ENCODE measurements at places on chromosomes 3 and 15.
A peak's percentile ranks its signal among the peaks of the same experiment; 100 is the strongest.

GRCh38 chr15:97114900-97115760 is 784.6 kb downstream of the NR2F2 start:
- DNase-seq = no peak

GRCh38 chr3:174417573-174417972 is 441.6 kb upstream of the NAALADL2 start:
- no peak for DNase-seq

DNA sequence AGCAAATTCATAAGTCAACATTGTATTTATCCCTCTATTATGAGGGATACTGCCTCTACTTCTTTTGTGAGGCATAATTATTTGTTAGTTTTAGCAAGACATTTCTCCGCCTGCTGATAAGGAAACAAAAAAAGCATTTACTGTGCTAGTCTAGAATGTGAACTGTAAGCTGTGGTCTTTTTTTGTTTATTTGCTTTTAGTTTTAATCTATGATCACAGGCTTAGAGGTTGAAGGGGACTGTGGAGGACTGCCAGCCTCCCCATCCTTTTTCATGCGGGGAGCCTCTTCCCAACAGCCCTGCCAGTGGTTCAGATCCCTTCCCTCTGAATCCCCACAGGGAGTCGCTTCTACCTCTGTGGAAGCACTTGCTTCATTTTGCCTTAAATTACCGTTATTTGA is 331.0 kb upstream of the ROPN1 start:
- no peak for DNase-seq

GRCh38 chr3:36697229-36698001 is 66.9 kb downstream of the DCLK3 start:
- no peak for DNase-seq

GRCh38 chr3:49124991-49125670 is 4.5 kb upstream of the USP19 start:
- no peak for DNase-seq

DNA sequence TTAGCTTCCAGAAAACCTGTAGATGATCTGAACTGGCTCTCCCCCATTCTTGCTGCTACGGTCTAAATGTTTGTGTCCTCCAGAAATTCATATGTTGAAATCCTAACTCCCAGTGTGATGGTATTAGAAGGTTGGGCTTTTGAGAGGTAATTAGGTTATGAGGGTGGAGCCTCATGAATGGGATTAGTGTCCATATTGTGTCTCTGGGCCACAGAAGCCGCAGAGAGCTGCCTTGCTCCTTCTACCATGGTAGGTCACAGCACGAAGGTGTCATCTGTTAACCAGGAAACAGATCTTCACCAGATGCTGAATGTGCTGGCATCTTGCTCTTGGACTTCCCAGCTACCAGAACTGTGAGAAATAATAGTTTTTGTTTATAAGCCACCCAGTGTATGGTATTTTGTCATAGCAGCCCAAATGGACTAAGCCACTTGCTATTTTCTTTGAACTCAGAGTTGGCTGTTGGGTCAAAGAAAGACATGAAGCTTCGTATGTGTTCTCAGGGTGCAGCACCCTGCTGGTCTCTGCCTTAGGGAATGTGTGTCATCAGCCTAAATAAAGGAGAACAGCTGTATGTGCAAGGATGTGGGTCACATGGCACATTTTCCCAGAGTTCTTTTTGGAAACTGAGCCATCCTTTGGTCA is 317.5 kb upstream of the SLCO3A1 start:
- no peak for DNase-seq

GRCh38 chr3:37833302-37834186 is 28.1 kb upstream of the CTDSPL start:
- DNase-seq = no peak

DNA sequence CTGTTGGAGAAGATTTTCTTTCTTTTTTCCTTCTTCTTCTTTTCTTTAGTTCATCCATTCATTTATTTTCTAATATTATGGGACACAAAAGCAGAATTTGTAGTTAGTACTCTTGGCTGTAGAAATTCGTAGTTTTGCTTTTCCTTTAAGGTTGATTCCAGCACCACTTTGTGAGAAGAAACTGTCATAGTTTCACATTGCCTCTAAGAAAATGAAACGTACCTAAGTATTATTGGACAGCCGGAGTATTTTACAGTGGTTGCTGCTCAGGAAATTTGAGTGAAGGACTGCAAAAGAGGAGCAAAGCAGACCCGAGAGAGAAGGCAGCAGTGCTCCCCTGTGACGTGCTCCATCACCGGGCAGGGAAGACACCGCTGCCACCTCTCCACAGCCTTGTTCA is 48.1 kb downstream of the PLCL2 start:
- DNase-seq = no peak

DNA sequence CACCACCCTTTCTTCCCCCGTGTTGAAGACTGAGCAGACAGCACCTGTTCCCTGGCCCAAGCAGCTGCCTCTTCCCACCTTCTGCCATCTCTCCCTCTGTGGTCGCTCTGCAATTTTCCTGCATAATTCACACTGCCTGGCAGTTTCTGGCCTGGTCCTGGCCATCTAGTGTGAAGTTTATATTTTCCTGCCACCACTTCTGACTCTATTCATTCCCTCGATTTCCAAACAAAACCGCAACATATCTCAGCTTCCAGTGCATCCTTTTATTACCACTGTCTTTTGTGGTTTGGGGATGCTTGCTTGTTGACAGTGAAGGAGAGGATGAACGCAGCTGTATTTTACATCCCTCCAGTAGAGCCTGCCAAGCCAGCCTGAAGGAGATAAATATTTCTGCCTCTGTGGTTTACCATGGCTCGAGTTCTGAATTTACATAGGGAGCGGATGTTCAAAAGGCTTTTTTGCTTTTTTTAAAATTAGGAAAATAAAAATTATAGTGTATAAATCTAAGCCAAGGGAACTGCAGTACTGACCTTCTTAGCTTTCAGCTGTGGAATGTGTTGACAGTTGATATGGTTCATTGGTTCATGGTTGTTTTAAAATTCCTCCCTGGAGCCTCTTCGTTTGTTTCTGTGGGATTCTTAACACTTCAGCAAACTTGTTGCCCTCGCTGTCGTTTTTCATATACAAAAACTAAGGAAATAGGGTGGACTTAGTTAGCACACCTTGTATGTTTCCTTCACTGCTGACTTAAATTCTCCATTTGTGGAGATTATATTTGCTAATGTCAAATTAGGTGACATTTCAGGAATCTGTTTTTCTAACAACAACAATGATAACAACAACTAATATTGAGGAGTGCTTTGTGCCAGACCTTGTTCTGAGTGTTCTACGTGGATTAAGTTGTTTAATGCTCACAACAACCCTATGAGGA is 250.5 kb downstream of the ADAMTSL3 start:
- no peak for DNase-seq

GRCh38 chr3:24272875-24273274 is 221.8 kb downstream of the THRB start:
- DNase-seq = no peak

GRCh38 chr3:15858547-15859506 is 61.0 kb upstream of the ANKRD28 start:
- DNase-seq = no peak

DNA sequence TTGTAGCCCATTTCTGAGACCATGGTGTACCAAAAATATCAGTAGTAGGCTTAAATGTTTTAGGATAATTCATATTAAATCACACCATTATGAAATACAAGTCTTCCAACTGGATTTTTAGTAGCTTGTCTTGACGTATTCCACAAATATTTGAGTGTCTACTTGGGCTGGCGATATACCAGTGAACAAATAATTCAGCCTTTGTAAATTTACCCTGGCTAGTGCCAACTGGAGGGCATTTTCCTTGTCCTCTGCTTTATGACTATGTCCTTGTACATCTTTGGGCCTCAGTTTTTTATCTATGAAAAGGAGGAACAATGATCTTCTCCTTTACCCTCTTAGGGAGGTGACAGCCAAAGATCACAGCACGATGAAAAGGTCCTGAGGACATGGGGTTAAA is 114.8 kb downstream of the FRMD4B start:
- no peak for DNase-seq

- no peak for DNase-seq
Measured at GRCh38 chr15:42058791-42059190, 35.6 kb downstream of the PLA2G4D start.

GRCh38 chr3:184498986-184499606 is 62.5 kb upstream of the EPHB3 start:
- no peak for DNase-seq

DNA sequence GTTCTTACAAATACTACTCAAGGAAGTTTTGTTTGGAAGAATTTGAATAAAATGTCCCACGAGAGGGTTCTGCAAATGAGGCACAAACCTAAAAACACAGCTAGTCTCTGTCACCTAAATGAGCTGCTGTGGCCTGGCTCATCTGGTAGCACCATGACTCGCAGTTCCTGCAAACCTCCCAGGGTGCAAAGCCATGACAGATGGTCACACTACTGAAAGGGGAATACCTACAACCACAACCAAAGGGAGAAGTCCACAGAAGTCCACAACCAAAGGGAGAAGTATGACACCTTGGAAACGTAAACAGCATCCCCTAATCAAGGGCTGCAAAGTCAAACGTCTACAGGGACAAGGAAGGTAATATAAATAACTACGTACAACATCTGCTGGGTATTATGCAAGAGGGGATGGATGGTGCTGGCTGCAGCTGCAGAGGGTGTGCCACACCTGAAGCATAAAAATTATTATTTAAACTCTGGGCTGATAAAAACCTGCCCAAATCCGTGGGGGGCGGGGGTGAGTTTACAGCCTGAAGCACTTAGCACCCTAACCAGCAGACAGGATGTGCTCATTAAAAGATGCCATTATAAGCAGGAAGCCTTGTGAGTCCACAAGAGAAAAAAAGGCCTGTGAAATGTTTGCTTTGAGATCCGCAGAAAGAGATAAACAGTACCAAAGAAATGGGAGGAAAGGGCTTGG is 184.0 kb downstream of the MAGI1 start:
- peak; percentile 42 for DNase-seq

DNA sequence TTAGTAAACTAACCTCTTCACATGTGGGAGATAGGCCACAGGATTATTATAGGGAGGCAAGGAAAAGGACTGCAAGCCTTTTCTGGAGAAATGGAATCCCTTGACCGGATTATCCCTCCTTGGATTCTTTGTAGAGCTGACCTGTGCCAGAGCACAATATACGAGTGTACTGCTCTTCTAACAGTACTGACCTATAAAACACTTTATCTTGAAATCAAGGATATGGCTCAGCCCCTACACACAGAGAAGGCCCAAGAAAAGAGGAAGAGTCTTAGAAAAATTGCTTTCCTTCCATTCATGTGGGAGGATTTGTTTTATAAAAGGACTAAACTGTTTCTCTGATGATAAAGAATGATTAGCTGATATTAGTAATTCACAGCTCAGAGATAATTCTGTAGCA is 42.2 kb downstream of the DMXL2 start:
- no peak for DNase-seq

DNA sequence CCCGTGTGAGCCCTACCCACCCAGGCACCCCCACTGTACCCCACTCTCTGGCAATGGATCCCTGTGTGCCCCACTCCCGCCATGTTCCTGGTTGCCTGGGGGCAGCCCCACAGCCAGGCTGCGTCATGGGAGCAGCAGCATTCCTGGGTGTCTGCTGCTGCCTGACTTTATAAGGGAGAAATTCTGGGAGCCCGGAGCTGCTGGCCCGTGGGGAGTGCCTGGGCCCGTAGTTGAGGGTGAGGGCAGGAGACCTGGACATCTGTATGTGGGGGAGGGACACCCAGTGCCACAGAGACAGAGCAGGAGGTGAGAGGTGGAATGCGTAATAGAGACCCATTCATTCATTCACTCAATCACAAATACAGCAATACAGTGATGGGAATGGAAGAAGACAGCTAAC is 15.1 kb downstream of the CSPG4 start:
- DNase-seq = no peak

DNA sequence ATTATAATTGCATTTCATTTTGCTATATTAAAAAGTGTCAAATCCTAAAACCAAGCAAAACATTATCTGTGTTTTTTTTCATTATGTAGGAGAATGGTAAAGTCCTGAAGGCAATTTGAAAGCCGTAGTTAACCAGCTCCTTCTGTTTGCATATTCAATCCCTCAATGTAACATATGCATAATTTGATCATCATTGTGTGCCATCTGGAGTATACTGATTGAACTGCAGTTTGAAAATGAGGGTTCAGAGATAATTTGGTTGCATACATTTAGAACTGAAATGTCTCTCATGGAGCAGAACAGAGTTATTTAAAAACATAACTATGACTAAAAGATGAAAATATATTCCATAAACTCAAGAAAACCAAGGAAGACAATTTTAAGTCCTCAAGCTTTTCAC is 518.6 kb downstream of the GBE1 start:
- DNase-seq = no peak

GRCh38 chr3:2771193-2771592 is 339.0 kb downstream of the IL5RA start:
- no peak for DNase-seq

- DNase-seq = no peak
Measured at GRCh38 chr3:76436894-76437293, 603.0 kb upstream of the ROBO2 start.

- peak; percentile 61 for DNase-seq
Measured at GRCh38 chr3:19147905-19148767, at the start of gene KCNH8. Gene KCNH8, plus strand, starts transcription at chr3:19148510. Its CDS starts 210 bp downstream, at chr3:19148720.

DNA sequence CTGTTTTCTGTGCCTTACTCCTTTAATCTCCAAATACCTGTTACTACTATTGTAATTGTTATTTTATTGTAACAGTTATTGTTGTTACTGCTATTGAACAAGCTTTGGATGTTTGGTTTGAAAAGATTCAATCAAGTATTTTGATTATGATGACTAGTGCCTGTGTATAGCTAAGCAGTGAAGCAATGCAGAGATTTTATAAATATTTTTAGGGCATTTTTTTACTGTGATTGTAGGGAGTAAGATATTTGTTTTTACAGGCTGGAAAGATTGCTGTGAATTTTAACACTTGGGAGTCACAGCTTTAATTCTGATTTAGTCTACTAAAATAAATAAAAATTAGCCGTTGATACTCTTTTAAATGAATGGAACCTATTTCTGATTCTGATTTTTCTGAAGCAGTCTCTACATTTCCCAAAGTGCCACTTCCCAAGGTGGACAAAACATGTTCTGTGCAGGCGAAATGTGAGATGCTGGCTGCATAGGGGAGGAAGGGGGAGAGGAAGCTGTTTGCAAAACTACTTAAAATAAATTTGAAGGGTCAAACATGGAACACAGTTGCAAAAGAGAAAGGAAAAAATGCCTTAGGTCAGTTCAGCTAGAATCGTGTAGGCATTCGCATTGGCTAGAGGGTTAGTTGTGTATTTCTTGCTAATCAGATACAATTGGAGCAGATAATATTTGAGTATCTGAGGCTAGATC is 25.7 kb downstream of the EEFSEC start:
- no peak for DNase-seq

GRCh38 chr3:195764961-195765706 is 44.4 kb downstream of the MUC20 start:
- no peak for DNase-seq

DNA sequence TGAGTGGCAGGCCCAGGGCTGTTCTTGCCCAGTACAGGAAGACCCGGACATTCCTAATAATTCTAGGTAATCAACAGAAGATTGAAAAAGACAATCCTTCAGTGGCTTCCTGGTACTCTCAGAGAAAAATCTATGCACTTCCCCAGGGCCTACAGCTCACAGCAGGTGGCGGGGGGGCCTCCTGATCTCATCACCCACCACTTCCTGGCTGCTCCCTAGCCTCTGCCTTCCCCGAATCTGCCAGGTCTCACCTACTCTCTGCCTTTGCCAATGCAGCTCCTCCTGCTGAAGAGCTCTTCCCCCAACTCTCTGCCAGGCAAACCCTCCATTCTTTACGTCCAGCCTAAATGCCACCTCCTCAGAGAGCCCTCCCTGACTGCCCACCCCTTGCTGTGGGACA is 37.5 kb downstream of the EHD4 start:
- DNase-seq = no peak

GRCh38 chr3:97189835-97190234 is 375.4 kb downstream of the EPHA6 start:
- DNase-seq = no peak

Data from dorsolateral prefrontal cortex (tissue), 122 donors.